Progenitor cell of endocrine pancreas (in vitro differentiated cells): ENCODE measurements at places on chromosomes 6 and 20. TPM values are rescaled to one million over a fixed set of nuclear protein-coding genes. Genes with fewer than 3 reads are reported as not detected.

DNA sequence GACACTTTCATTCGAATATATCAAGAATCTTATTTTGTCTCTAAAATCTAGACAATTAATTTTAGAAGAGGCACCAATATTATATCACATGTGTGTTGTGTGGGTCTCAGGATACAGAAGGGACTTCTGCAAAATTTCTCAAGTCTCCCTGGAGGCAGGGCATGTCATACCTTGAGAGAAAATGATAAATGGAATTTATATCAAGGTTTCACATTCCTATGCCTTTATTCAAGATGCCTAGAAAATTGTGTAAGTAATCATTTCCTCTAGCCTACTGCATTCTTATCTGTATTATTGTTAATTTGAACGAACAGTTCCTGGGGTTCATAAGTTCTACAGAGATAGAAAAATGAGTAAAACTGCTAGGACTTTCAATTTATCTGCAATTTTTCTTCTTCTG lies 1247.9 kb downstream of the GRIK2 start:
- H3K27ac ChIP-seq, result no peak overlapping the region
- no peak overlapping the region for H3K4me3 ChIP-seq

GRCh38 chr6:2480267-2480966 lies 235.0 kb upstream of the GMDS start:
- H3K4me3 ChIP-seq, result no peak overlapping the region
- H3K27me3 ChIP-seq, result no peaks in the 10 kb centered on the region
- H3K27ac ChIP-seq, result no peak overlapping the region

The FGD2 gene
- not detected in 2 replicates for total RNA-seq

The PRR18 gene
- 0.60 and 0.93 TPM in 2 replicates for total RNA-seq

The LRFN2 gene
- 0.14 and 0.18 TPM in 2 replicates for total RNA-seq
